AG04449 (cell line): ENCODE measurements at places on chromosomes 2 and 18.

- no peak for DNase-seq
Measured at GRCh38 chr18:76757335-76757734, 65.0 kb upstream of the ZNF236 start.

- DNase-seq, result no peak
Measured at GRCh38 chr2:196046123-196046917, 22.3 kb downstream of the DNAH7 start.

DNA sequence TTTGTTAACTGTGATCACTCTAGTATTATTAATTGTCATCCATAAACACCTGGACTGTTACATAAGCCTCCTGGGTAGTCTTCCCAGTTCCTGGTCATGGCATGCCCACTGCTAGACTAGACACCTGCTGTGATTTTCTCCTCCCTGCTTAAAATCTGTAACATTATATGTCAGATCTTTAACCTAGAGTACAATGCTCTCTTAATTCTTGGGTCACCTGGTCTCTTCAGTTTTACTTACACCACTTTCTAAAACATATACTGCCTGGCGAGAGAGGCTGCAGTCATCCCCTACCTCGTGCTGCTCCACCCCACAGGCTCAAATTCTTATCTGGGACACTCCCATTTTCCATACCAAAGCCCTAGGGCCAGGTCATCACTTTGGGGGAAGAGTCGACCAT lies 161.3 kb downstream of the CDH2 start:
- no peak for DNase-seq

DNA sequence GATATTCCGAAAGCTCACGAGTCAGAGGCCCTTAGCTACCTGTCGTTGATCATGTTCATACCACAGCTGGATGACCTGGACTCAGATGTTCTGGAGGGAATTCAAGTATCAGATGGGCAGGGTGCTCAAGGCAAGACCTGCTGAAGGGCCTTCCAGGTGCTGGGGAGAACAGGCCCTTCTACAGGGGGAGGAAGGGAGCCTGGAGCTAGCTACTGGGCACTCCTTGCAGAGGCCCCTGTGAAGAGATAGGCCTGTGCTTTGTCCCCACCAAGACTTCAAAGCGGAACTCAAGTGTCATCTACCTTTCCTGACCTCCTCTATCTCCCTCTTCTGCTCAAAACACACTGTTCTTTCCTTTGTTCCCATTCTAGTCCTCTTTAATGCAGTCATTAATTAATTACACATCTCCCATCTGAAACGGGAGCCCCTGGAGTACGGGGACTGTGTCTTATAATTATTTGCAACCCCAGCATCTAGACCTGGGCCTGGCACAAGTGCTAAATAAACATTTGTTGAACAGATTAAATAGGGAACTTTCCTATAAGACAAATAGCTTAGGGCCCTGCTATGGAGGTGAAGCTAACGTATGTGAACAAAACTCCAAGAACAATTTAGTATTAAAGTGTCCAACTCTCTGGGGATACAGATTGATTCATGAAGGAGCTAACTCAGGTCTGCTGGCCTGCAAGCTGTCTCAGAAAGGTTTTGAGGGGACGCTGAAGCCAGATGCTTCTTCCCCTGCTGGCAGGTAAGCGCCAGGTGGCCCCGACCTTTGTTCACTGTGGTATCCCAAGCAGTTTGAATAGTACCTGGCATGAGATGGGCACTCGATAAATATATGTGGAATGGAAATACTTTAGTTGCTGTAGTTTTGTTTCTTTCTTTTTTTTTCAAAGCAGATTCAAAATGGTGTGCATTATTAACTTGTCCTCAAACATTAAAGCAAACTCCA lies 22.0 kb downstream of the RHOB start:
- DNase-seq, result no peak

- no peak for DNase-seq
Measured at GRCh38 chr2:18883616-18884456, 294.5 kb upstream of the NT5C1B start.

GRCh38 chr2:54634564-54635511 lies 88.6 kb upstream of the EML6 start:
- DNase-seq, result no peak

DNA sequence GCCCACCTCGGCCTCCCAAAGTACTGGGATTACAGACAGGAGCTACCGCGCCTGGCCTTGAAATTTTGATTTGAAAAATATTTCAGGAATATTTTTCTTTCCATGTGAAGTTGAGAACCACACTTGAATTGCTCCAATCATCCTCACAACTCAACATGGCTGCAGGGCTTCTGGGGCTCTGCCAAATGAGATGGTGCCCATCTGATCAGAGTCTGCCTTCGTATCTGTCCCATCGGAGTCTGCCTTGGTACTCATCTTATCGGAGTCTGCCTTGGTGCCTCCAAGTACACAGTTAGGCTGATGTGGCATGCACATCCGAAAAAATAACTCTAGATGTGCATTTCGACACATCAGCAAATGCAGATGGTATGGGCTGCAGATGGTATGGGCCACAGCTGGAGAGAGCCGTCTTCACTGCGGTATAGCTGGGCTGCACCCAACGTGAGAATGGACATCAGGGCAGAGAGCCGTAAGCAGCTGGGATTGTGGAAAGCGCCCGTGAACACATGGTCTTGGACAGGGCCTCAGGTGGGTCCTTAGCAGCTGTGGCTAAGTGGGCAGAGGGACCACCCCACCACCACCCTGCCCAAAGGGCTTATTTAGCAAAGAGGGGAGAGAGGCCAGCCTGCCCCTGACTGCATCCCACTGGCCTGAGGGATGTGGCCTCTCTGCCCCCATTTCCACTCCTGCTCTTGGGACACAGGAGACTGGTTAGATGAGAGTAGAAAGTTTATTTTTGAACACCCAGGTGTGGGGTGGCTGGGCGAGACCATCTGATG lies 52.1 kb upstream of the RBM44 start:
- no peak for DNase-seq

DNA sequence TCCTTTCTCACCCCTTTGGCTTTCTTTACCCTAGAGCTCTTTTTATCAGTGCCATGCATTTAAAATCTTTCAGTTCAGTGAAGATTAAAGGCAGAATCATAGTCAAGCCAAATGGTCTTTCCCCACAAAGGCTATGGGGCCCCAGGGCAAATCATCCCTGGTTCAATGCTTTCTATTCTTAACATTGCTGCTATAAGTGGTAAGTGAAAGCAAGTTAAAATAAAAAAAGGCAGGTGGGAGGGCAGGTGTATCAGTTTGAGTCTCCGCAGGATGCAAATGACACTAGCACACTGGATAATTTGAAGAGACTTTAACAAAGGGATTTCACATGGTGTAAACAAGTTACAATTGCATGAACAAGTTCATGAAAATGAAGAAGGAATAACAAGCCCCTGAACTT lies 757.4 kb downstream of the SATB2 start:
- DNase-seq, result no peak
